ENCODE measurements at places on chromosomes 12 and 14.

- no peak for DNase-seq
These were observed 94.1 kb downstream of the TRHDE start for GRCh38 chr12:72366255-72366654.

GRCh38 chr12:124218243-124218560 is 76.7 kb upstream of the RFLNA start:
- no peak for DNase-seq

- DNase-seq = no peak
These were observed 31.2 kb downstream of the SRGAP1 start for GRCh38 chr12:63875703-63876102.

GRCh38 chr14:60093606-60094005 is 1.9 kb downstream of the PCNX4 start:
- no peak for DNase-seq

GRCh38 chr12:31804185-31804504 is 75.3 kb upstream of the AMN1 start:
- DNase-seq = no peak

- no peak for DNase-seq
These were observed 99.4 kb downstream of the EPS8 start for GRCh38 chr12:15689751-15690191.

- DNase-seq = no peak
These were observed 17.2 kb upstream of the MARK3 start for GRCh38 chr14:103367995-103368394.

DNA sequence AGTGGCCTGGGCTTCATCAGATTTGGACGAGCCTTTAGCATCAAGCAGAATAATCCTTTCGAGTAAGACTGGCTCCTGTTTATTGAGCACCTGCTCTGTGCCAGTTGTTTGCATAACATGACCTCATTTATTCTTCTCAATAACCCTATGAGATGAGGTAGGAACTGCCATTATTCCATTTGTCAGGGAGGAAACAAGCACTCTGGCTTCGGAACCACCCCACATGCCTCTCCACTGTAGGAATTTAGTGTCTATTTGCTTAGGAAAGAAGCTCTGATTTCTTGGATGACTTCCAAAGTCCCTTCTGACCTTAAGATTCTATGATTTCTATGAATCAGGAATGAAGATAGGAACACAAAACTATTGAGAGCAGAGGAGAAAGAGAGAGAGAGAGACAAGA is 11.0 kb downstream of the SAMD4A start:
- DNase-seq = no peak

DNA sequence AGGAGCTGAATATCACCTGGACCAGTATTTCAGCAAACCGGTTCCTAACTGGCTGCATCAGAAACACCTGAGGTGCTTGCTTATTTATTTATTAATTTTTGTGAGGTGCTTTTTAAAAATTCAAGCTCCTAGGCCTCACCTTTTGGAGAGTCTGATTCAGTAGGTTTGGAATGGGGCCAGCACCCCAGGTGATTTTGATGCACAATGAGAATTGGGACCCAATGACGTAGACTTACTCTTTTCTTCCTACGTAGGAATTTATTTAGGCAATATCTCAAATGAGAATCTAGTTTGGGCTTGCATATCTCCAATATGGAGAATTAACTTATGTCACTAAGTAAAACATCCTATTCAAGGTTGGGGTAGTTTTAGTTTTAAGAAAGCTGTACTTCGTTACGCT is 7.3 kb downstream of the YEATS4 start:
- no peak for DNase-seq

DNA sequence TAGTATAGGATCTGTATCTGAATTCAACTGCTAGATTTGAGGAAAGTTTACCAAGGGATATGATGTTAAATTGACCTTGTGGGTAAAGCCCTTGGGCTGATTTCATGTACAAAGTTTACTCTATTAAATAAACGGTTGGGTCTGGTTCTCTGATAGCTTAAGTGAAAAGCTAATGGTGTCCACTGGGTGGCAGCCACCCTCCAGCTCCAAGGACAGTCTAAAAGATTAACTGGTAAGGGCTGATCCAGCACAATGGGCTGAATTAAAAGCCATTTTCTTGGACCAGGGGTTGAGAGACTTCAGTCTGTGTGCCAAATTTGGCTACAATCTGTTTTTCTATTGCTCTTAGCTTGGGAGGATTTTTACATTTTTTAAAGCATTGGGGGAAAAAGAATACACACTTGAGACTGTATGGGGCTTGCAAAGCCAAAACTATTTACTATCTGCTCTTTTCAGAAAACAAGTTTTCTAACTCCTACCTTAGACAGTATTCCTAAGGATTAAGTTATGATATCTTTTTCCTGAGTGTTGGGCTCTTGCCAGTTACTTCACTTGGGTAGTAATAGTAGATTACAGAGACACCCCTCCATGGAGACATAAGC is 116.5 kb downstream of the GPHN start:
- DNase-seq = no peak

- DNase-seq = no peak
These were observed 8.3 kb downstream of the PROX2 start for GRCh38 chr14:74867673-74868072.

DNA sequence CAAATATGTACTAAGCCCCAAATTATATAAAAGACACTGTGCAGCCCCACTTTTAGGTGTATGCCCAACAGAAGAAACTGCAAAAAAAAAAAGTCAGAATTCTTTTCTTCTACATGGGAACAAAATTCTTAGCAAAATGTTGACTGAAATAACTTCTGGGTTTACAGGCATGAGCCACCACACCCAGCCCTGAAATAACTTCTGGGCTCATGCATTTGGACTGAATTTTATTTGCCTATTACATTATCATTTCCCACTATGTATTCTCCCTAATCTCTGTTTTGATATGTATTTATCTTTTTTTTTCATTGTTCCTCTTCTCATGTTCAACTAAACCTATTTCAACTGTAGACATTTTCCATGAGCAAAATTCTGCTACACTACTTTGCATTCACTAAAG is 169.2 kb downstream of the GRIN2B start:
- no peak for DNase-seq

GRCh38 chr12:93918262-93918661 is 230.1 kb upstream of the PLXNC1 start:
- no peak for DNase-seq

GRCh38 chr12:103821773-103822172 is 19.3 kb downstream of the NT5DC3 start:
- no peak for DNase-seq

DNA sequence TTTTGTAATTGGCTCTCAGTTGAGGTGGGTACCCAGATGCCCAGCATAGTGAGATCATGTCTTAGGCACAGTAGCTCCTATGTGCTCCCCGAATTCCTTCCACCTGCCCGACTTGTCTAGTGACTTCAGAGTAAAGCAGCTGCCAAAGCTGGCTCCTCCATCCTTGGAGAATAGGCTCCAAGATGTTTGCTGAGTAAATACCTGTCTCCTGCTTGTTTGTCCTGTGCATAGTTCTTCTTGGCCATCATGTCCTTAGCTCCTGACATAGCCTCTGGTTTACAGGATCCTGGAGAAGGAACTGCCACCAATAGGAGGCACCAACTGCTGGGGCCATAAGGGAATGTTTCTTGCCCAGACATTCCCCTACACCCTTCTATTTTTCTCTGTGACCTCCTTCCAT is 52.6 kb upstream of the CISTR start:
- DNase-seq = peak; percentile 30

DNA sequence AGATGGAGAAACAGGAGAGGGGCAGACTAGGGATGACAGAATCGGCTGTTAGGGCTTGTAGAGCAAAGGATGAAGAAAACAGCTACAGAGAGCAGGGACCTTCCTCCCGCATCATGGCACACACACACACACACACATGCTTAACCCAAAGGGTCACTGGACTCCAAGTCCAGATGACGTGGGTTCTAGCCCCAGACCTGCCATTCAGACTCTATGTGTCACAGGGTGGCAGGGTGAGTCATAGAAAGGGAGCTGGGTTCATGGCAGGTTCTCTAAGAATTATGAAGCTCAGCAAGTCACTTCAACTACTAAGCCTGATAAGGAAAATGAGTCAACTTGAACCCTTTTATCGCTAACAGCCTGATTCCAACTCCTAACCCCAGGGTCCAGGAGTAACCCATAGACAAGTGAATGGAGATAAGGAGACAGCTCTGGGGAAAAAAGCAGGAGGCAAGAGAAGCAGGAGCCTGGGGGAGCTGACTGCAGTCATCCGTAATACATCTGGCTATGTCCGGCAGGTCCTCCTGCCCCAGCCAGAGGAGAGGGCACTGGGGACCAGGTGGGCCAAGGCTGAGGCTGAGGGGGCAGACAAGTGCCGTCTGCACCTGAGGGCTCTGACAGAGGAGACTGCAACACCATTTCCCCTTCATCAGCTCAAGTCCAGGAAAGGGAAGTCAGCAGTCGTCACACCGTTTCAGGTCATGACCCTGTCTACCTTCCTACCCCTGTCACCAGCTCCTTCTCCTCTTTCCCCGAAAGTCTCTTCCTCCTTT is 3.6 kb upstream of the TNFRSF1A start:
- peak; percentile 79 for DNase-seq

- DNase-seq = no peak
These were observed 36.0 kb upstream of the CLEC14A start for GRCh38 chr14:38291681-38292467.

GRCh38 chr12:126084480-126084879 is 1019.2 kb downstream of the AACS start:
- DNase-seq = no peak

- DNase-seq = no peak
These were observed 41.8 kb upstream of the CCDC196 start for GRCh38 chr14:66444271-66444927.

GRCh38 chr12:47488888-47489287 is 216.9 kb downstream of the RPAP3 start:
- no peak for DNase-seq

- DNase-seq = no peak
These were observed 2.0 kb upstream of the ZNF385A start for GRCh38 chr12:54386403-54387113.

DNA sequence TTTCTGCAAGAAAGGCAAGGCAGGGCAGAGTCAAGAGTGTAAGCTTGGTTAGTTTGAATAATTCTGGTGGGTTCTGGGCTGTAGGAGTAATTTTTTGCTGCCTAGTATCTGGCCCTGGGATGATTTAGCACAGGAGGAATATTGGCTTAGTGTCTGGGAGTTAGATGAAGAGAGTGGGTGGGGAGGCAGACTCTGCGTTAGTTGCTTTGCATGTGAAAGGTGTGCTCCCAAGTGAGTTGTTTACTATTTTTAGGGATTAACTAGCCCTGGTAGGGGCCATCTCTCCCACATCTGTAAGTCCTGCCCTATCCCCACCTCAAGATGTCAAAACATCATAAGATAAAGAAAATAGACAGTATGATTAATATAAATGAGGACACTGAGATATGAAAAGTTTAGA is 249.7 kb downstream of the LRIG3 start:
- DNase-seq = no peak

DNA sequence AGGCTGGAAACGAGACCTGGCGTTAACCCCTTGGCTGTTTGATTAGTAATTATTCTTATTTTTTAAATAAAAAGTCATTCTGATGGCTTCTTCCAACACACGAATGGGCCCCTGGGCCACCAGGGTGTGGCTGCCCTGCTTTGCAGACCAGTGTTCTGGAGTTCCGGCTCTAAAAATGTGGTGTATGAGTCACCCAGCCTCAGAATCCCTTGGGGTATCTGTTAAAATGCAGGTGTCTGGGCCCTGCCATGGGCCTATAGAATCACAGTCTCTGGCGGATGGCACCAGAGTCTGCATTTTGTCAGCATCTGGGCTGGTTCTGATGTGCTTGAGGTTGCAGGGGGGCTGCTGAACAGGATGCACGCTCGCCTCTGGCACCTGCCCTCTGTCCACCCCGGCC is 2.5 kb upstream of the PSMC1 start:
- no peak for DNase-seq

DNA sequence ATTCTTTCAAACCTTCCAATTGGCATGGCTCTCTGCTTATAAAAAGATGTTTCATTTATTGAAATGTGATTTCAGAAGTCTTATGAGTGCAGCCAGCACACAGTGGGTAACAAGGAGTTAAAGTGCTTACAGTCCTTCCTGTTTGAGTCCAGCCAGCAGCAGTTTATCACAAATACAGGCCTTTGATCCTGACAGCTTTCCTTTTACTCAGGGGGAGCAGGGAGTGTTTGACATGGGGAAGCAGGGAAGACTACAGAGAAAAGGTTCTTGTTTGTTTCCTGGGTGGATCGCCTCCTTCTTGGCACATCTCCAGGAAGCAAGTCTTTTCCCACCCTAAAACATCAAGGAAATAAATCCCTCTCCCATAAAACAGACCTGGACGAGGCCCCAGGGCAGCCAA is 216.1 kb downstream of the MSRB3 start:
- DNase-seq = no peak

DNA sequence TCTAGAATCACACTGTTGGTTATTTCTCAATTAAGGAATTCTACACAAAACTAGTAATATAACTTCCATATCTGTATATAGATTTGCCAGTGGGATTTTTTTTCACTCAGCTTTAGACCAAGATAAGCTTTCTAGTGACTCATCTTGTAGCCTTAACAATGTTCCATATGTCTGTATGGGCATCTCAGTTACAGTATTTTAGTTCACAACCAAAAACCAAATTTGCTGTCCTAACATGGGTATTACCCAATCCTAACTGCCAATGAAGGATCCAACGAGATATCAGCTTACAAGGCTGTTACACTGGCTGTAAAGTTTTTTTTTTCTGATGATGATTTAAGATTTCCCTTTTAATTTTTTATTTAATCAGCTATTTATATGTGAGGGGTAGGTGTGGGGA is 31.5 kb upstream of the KRR1 start:
- no peak for DNase-seq

GRCh38 chr14:100540926-100541620 is 46.1 kb downstream of the BEGAIN start:
- no peak for DNase-seq

DNA sequence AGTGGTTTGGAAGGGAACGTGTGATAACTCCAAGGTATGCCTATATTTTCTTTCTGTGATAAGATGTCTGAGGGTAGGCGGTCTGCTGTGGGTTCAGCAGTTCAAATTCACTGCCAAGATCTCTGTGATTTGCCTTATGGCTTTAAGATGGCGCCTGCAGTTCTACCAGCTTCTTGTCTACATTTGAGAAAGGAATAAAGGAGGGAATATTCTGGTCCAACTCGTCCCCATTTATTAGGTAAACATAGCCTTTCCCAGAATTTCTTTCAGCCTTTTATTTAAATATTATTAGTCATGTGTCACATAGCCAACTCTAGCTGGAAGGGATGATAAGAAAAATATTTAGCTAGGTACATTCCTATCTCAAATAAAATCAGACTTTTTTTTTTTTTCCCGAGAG is 48.8 kb downstream of the KCNJ8 start:
- no peak for DNase-seq

DNA sequence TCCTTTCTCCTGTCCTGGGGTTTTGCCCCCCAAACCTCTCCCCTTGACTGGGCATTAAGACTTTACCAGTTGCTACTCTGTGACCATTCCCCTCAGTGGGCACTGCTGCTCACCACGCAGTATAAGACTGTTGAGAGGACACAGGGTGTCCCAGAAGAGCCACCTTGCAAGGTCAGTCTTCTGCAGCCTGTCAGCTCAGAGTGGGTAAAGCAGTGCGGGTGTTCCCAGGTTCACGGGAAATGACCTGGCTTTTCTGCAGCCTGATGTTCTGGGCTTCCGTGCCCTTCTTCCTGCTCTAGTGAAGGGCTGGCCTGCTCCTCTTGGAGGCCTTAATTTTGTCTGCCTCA is 34.2 kb downstream of the KCNA1 start:
- DNase-seq = no peak

Measured in upper lobe of left lung (tissue), 6 donors.